ENCODE measurements at places on chromosomes 7 and 10.

- DNase-seq: no peak
Observed at GRCh38 chr7:107592361-107593024, 12.4 kb downstream of the BCAP29 start.

DNA sequence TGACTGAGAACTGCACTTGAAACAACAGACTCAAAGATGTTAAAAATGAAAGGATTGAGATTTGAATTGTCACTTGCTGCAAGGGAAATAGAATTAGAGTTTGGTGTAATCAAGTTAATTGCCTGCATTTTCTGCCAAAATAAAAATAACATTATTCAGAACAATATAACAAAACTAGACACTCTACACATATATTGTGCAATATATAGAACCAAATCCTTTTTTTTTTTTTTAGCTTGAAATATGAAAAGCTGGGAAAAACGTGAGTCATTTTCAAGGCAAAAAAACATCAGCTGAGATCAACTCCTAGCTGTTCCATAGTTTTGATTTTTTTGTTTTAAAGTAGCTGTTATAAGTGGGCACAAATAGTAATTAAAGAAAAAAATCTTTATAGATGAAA lies 561.5 kb downstream of the DNAJB9 start:
- no peak for DNase-seq

DNA sequence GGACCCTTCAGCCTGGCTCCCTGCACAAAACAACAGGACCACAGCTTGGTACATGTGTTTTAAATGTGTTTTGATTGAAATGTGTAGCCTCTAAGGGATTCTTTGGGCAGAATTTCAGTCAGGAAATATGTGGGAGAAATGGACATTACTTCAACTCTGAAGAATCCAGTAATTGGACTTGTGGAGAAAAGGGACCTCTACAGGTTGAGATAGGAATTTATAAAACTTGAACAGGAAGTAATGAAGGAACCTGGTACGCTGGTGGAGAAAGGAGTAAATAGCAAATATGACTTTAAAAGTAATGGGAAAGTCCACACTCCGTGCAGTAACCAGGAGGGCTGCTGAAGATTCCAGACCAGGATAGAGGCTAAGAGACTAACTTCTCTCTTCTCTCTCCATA lies 220.5 kb downstream of the LHFPL3 start:
- no peak for DNase-seq

DNA sequence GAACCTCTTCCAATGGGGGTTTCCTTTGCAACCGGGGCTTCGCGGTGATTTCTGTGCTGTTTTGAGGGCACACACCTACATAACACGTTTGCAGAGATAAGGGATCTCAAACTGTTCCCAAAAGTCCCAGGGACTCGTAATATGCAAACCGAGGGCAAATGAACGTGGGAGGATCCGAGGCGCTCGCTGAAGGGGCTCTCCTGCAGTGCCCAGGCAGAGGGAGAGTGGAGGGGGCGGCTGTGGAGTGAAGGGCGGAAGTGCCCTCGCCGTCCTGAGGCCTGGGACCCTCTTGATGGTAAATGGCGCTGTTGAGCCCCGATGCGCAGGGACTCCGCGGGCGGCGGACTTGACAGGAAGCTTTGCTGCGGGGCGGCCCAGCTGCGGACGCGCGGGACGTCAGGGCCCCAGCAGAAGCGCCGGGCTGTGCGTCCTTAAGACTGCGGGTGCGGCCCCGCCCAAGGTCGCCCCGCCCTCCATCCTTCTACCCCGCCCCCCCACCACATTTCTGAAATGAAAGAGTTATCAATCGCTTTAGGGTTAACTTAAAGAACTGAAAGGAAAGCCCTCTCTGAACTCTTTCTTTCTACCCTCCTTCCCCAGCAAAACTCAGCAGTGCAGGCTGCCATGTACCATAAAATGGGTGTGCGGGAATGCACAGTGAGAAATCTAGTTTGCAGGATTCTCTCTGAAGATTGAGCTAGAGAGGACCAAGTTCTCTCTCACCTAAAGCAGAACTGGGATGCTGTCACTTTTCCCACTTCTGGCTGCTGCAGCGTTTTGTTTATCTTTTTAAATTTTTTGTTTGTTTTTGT lies 151.8 kb upstream of the YAE1 start:
- no peak for DNase-seq

DNA sequence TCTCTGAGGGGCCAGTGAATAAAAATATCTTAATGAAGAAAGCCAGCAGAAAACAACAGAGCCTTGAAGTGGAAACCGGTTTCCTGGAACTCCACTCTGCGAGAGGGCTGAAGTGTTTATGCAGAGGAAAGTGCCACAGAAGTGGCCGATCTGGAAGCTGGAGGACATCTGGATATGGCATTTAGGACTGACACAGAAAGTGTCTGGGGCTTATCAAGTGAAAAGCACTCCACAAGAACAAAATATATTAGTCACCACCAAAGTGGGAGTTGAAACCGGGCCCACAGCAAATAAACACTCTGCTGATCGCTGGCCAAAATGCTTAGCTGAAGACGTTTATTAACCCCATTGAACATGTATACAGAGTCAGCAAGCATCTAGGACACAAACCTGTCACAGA lies 7.8 kb downstream of the NOD1 start:
- no peak for DNase-seq

DNA sequence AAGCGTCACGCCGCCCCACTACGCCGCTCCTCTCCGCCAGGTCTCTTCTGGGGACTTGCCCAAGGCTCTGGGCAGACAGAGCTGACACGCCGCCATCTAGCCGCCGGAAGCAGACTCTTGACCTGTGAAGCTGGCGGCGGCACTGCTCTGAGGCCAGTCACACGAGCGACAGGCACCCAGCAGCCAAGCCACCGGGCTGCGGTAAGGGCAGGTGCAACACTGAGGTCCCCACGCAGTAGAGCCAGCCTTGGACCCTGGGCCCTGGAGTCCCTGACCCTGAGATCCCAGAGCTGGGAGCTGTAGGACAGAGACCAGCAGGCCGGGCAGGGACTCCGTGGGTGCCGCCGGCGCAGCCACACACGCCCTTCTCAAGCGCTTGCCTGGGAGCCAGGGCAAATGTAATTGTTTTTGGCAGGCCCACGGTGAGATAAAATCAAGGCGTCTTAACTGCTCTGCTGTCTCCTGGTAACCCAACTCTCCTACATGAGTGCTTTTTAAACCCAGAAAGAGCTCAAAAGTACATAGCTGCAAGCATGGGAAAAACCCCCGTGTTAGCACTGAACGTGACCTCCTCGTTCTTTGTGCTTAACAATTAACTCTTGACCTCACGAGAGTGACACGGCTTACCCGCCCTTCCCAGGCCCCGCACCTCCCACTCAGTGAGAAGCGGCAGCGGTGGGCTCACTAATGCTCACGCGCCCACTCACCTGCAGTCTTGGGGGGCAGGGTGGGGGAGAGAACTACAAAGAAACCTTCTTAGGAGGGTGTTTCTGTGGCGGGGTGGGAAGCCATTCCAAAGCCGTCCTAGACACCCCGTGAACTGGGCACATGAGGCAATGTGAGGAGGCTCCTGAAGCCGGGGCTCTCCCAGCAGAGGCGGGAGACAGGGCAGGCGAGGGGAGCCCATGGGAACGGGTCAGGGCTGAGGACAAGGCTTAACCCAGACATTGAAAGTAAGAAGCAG lies 8.5 kb downstream of the GPER1 start:
- no peak for DNase-seq

- DNase-seq: no peak
Observed at GRCh38 chr7:25795824-25796235, 356.2 kb upstream of the NFE2L3 start.

GRCh38 chr7:84263106-84263505 lies 68.5 kb upstream of the SEMA3A start:
- DNase-seq: no peak

DNA sequence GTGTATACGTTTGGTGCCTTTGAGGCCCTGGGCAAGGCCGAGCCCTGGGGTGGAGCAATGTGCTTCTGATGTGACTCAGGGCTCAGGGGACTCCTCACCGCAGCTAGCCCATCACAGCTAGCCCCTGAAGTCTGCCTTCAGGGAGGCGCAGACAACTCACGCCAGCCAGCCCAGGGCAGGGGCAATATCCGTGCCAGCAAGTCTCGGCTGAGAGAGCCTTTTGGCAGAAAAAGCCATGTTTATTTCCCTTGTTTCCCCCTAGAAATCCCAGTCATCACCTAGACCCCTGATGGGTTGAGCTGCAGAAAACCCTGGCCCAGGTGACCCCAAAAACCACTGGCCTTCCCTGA lies 90.4 kb downstream of the CHST15 start:
- DNase-seq: no peak
